CD4-positive, alpha-beta T cell treated with Interleukin-21 for 1 hour (primary cell): ENCODE measurements at places on chromosomes 5 and 9.

DNA sequence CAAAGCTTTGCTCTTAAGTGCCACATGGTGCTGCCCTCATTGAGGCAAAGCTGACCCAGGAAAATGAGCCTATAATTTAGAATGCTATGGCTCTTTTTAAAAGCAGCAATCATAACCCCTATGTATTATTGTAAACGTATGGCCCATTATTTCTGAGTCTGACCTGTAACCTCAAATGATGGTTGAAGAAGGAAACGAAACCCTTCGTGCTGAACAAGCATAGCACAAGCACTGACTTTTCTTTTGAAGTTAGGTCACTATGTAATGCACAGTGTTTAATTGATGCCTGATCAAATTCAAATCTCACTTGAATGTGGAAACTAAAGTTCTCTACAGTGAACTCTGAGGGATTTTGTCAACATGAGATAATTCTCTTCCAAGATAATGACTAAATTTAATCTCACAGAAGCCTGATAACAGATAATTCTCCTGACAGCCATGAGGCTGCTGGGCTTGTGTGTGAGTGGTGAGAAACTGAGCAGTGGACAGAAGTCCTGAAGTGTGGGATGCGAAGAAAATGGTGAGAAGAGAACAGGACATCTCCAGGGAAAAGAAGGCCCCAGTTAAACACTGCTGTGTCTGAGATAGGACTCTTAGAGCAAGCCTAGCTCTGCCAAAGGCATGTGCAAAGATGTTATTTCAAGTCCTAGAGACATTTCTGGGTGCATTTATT lies 226.9 kb downstream of the MAN2A1 start:
- DNase-seq = no peak

- DNase-seq = no peak
These were observed 626.5 kb upstream of the ZNF608 start for GRCh38 chr5:125372694-125373631.

DNA sequence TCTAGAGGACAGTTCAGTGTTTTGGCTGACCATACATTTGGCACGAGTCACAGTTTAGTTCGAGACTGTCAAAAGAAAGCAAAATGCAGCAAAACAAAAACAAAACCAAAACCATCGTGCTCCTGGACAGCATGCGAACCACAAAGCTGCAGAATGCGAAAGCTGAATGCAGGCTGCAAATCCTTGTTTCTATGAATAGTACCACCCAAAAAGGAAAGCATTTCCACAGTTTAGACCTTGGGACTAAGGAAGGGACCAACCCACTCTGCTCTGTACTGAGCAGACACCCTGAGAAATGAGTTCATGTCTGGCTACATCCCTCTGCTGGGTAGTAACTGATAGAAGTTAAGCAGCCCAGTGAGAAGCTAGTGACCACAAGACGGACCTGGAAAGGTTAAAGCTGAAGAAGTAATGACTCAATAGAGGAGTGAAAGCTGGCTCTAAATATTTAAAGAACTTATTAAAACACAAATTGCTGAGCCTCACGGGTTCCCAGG lies 3.9 kb downstream of the GCNT4 start:
- DNase-seq = no peak

DNA sequence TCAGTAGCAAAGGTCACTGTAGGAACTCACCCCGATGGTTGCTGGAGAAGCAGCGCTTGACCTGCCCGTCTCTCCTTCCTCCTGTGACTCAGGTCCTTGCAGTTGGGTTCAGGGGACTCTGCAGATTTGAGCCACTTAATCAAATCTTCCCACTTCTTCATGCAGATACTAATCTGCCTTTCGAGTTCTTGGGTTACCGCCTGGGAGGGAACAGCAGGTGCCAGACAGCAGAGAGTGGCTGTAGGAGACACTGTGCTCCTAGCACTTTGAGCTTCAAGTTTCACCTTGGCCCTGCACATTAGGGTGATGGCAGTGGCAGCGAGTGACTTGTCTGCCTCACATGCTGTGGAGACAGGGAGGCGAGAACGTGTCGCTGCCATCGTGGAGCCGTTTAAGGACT lies 478.3 kb downstream of the PSAT1 start:
- DNase-seq = no peak

GRCh38 chr9:126980231-126980630 lies 65.6 kb downstream of the RALGPS1 start:
- DNase-seq = no peak

DNA sequence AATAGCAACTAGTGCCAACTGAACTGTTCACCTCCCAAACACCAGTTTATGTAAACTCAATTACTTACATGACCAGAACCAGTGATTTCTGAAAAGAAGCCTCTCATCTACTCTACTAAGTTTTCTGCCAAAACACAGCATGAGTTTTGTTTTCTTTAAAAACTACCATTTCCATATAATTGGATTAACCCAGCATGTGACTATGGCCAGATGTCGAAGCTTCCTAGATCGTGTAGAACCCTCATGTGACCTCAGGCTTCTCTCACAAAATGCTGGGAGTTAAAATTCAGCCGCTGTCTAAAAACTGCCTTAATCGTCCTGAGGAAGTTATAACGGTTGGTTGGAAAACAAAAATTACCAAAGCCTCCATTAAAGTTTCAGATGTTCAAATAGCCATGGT lies 303.5 kb downstream of the IRX1 start:
- no peak for DNase-seq

DNA sequence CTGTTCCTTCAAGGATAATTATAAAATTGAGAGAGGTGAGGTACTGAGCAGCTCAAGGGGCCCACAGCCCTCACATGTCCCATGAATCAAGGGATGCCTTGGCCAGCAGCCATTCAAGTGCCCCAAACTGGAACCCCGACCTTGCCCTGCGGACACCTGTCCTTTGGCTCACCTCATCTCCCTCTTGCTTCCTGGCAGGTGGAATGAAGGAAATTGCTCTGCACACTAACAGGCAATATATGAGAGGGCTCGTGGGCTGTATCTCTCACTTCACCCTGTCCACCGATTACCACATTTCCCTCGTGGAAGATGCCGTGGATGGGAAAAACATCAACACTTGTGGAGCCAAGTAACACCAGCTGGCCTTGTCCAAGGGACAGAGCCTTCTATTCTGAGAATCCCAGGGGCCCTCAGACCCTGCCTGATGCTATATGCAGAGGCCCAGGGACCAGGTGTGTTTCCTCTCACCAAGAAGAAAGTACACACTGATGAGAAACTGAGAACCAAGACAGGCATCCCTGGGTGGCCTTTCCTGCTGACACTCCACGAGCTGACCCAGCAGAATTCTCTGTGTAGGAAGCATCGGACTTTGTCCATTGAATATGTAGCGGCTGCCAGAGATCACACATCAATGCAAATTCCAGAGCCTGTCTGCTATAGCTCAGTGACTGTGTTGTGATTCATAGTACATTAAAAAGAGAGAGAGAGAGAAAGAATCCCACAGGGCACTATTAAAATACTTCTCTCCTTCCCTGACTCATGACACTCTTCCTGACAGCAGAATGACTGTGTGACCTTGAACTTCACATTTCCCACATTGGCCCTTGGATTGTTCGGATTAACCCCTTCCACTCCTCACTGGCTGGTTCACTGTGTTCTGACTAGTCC lies 92.6 kb downstream of the LIFR start:
- no peak for DNase-seq

GRCh38 chr5:140023611-140024191 lies 19.4 kb downstream of the NRG2 start:
- no peak for DNase-seq

DNA sequence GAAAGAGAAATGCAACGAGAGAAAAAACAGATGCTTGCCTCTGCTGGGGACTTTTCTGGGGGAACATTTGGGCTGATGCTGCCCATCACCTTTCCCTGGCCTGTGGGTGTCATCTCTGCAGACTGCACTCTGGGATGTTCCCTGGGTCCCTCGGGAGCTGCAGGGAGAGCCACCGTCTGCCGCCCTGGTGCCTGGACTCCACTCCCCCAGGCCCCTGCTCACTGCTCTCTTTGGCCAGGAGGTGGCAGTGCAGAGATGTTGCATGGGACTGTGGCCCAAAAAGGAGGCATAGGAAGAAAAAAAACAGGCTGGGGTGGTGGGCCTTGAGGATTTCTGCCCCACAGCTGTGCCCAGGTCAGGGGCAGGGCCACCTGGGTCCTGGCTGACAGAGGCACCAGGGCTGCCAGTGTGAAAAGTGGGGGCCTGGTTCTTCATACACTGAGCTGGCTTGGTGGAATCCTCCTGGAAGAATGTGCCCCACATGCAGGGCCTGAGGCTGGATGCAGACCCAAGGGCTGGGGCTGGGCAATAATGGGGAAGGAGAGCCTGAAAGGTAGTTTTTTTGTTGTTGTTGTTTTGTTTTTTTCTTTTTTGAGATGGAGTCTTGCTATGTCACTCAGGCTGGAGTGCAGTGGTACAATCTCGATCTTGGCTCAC lies 353.6 kb downstream of the SLIT3 start:
- peak; percentile 7 for DNase-seq

DNA sequence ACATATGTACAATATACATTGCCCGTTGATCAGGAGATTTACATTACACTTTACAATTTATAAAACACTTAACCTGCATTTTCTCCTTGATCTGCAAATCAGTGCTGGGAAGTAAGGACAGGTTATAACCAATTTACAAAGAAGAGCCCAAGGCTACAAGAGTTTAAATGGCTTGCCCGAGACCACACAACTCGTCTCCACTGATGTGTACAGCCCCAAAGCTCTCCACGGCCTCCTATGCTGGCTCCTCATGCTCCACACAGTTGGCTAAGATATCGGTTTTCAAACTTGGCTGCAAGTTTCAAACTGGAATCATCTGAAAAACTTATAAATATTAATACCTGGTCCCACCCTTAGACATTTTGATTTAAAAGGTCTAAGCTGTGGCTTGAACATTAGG lies 10.3 kb downstream of the ACTL7B start:
- DNase-seq = no peak

GRCh38 chr5:54001976-54002775 lies 308.2 kb downstream of the ARL15 start:
- no peak for DNase-seq

DNA sequence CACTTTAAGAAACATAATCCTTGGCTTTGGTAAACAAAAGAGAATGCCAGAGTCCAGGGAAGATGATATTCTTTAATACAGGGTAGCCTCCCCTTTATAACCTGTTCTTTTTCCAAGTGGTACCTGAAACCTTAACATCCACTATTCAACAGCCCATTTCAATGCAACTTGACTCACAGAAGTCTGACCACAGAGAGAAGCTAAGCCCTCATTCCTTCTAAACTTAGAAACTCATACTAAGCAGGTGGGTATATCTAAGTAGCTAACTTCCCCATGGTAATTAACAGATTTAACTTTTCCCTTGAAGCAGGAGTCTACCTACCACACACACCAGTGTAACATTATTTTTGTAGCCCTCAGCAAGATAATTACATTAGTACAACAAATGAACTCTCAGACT lies 91.9 kb downstream of the CEMIP2 start:
- DNase-seq = no peak

DNA sequence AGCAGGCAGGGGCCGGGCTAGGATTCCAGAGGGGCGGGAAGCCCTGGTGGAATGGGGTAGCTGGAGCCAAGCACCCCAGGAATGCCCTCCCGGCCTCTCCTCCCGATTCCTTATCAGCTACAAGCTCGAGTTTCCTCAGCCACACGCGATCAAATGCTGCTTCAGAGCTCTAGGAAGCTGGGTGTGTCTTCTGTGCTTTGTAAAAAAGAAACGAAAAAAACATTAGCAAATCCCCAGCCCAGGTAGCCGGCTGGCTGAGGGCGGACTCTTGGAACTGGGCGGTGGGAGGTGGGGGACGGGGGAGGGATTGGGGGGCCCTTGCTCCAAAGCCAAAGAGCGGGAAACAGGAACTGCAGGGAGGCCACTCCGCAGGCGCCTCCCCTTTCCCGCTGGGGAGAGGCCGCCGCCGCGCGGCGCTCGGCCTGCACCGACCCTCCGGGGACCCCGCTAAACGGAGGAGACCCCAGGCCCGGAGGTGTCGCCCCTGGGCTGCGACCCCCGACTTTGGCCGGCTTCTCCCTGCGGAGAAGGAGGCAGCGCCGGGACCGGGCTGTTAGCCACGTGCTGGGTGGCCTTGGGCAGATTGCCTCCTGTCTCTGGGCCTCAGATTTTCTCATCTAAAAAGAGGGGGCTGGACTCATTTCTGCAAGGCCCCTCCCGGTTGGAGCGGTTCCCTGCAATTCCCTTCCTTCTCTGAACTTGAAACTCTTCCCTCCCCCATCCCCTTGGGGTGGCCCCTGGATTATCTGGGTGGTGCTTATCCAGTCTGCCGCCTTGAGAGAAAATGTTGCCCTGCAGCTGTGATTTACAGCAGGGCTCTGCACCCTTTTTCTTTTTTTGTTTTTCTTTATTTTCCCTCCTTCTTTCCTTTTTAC lies 40.9 kb upstream of the FABP6 start:
- no peak for DNase-seq

- DNase-seq = no peak
These were observed 192.1 kb upstream of the DMRT1 start for GRCh38 chr9:649128-650074.

DNA sequence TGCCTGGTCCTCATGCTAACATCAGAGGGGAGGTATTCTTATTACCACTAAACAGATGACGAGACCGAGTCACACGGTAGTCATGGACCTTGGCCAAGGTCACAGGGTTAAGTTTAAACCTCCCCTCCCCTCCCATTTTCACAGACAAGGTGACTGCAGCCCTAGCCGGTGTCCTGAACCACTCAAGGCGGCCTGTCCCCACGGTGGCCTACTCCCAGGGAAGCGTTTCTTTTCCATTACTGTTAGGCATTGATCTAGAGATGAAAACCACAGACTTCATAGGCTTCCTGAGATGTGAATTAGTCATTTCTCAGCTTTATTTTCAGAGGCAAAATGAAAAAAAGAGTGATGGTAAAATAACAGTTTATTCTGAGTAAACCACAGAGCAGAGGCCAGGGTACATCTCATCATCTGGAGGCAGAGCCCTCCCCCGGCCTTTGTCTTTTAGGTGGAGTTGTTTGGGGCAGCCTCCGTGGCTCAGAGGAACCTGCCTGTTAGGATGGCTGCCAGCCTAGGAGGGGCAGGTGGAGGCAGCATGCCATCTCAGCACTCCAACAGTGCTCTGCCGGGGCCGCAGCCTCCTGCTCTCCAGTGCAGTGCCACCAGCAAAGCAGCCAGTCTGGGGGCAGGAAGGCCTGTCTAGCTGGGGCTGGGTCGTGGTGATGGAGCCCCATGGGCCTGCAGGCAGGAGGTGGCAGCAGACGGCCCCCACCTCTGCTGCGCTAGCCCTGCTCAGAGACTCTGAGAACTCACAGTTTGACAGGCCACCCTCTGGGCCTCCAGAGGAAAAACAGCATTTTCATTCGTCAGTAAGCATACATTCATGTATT lies 71.2 kb downstream of the RAPGEF1 start:
- peak; percentile 81 for DNase-seq
